GM18507 (cell line): ENCODE measurements at places on chromosomes 16 and 17.

DNA sequence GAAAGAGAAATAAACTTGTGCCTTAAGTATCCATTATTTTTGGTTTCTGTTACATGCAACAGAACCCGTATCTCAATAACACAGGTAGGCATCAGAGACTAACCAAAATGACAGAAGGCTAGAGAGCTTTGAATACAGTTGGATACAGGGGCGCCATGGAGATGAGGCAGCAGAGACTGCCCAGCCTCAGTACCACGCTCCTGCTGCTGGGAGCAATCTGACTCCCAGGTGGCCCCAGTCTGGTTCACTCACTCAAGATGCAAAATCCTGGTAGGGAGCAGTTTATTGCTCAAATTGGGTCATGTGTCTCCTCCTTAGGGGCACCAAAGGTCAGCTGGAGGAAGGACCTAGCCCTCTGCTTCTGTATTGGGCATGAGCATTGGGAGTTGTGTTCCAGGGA is 218.9 kb downstream of the USP22 start:
- DNase-seq, result no peak

DNA sequence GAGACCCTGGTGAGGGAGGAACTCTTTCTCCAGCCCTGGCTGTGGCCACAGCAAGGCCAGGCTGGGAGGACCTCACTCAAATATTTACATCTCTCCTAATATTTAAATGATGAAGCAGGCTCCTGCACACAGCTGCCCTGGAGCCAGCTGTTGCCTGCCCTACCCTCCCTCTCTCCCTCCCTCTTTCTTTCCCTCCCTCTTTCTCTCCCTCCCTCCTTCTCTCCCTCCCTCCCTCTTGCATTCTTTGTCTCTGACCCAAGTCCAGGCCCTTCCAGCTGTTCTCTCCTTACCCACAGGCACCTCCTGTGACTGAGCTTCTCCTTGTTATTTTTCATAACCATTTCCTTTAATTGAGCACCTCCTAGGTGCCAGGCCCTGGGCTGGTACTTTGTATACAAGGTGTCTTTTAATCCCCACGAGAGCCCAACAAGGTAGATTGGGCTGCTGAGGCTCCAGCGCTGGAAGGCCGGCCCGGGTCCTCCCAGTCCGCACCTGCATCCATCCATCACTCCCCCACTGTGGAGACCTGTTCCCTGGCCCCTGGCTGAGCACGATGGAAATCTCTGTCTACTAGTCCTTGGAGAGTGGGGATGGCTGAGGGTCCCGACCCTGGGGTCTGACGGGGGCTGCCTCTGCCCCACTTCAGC is 242.3 kb downstream of the SEC14L1 start:
- no peak for DNase-seq

DNA sequence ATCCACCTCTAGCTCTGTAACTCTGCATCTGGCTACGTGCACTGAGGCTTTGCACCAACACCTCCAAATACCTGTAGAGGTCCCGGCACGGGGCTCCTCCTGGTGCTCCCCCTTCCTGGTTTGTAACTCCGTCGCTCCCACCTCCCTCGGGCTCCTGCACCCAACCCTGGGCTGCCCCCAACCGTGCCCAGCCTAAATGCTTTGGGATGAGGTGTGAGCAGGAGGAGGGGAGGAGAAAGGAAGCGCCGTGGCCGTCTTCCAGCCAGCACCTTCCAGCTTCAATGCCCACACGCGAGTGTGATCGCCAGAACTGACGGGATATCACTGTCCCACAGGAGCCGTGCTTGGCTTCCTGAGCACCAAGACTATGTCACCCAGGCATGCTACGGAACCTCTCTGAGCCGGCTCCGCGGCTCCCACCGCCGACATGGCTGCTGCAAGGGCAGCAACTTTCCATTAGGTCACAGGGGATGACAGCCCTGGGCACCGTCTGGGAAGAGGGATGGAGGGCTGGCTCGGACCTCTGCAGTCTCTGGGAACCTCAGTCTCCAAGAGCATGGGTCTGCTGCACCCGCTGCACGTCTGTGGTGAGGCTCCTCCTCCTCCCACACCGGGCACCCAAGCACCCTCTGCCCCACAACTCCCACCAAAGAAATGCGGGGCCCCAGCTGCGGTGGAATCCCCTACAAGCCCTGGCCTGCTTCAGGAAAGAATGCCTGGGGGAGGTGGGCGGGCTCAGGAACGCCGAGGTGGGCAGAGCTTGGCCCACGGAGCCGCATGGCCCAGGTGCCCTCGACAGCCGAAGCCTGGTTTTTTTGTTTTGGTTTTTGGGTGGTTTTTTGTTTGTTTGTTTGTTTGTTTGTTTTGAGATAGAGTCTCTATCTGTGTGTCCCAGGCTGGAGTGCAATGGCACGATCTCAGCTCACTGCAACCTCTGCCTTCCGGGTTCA is 6.4 kb upstream of the SLC38A10 start:
- no peak for DNase-seq

GRCh38 chr16:2744711-2745110 is 7.7 kb upstream of the SRRM2 start:
- no peak for DNase-seq

DNA sequence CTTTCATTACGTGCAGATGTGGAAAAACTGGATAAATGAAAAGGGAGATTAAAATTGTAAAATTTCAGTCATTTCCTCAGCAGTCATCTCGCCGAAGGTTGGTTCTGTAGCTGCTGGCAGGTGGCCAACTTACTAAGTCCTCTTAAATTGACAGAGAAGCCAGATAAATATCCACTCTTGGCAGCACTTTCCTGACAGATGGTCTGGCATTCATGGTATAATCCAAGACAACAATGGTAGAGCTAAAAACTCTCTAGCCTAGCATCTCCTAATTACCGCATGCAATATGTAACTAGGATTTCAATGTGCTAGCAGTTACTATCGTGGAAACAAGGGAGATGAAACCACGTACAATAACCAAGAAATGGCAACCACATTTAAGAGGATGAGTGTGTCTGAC is 306.3 kb downstream of the CNTNAP4 start:
- DNase-seq, result no peak

DNA sequence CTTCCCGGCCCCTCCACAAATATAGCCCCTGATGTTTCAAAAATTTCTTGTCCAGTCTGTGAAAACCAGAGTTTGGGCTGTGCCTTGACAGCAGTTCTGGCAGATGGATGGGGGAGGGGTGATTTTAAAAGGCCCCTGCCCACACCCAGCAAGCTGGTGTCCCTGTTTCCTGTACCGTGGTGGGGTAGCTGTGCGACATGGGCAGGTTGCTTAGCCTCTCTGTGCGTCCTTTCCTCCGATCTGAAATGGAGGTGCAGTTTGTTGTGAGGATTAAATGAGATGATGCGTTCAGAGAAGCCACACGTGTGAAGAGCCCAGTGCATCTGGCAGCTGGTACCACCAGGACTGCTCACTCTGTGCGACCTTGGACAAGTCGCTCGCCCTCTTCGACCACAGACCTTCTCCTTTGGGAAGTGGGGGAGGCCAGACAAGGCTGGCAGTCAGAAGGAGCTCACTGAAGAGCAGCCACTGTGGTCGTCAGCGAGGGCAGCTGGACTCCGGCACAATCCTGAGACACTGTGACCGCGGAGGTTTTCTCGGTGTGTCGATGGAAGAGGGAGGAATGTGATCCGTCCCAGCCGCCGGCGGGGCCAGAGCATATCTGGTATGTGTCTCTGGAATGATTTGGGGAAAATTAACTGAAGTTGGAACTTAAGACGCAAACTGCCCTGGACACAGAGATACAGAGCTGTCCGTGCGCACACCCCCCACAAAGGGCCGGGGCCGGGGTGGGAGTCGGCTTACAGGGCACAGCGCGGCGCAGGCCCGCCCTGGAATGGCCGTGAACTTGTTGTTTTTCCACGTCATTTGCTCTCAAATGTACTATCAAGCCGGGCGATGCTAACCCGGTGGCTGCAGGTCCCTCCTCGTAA is 721 bp upstream of the WFIKKN2 start:
- DNase-seq, result no peak

DNA sequence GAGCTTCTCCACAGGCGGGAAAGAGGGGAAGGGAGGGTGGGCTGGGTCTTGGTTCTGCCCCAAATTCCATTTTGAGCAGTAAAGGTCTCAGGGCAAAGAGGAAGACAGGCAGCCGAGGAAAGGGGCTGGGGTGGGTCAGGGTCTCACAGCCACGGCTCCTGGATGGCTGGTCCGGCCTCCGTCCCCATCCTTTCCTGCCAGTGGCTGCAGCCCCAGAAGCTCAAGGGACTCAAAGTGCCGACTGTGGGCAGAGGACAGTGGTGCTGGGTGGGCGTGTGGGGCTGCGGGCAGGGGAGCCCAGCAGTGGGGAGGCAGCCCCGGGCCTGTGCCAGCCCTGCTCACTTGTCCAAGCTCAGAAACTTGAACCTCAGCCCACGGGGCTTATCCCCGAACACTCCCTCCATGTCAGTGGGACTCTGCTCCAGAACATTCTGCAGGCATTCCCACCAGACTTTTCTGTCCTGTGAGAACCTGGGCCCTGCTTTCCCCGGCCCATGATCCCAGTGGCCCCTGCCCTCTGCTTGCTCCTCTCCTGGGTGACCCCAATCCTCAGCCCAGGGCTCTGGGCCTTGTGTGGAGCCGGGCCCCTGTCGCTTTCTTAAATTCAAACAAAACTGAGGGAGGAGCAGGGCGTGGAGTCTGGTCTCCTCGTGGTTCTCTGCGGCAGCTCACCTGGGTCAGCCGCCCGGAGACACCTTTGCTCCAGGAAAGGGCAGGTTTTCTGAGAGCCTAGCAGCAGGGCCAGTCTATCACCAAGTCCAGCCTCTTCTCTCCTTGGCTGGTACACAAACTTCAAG is 117.8 kb upstream of the METRNL start:
- no peak for DNase-seq

- DNase-seq, result no peak
Measured at GRCh38 chr16:3021449-3022207, 1.5 kb downstream of the TNFRSF12A start.

- no peak for DNase-seq
Measured at GRCh38 chr16:11687601-11688519, 19.6 kb downstream of the SNN start.

- no peak for DNase-seq
Measured at GRCh38 chr17:79235808-79236207, 161.2 kb downstream of the ENGASE start.

GRCh38 chr17:12790249-12791106 is 1.2 kb downstream of the ARHGAP44 start:
- no peak for DNase-seq

- no peak for DNase-seq
Measured at GRCh38 chr17:57488856-57489255, 232.5 kb downstream of the MSI2 start.

- no peak for DNase-seq
Measured at GRCh38 chr17:80981062-80981902, 10.4 kb upstream of the CHMP6 start.

GRCh38 chr17:14715561-14715960 is 414.7 kb downstream of the HS3ST3B1 start:
- DNase-seq, result no peak

GRCh38 chr17:80909635-80910034 is 82.0 kb upstream of the CHMP6 start:
- no peak for DNase-seq

DNA sequence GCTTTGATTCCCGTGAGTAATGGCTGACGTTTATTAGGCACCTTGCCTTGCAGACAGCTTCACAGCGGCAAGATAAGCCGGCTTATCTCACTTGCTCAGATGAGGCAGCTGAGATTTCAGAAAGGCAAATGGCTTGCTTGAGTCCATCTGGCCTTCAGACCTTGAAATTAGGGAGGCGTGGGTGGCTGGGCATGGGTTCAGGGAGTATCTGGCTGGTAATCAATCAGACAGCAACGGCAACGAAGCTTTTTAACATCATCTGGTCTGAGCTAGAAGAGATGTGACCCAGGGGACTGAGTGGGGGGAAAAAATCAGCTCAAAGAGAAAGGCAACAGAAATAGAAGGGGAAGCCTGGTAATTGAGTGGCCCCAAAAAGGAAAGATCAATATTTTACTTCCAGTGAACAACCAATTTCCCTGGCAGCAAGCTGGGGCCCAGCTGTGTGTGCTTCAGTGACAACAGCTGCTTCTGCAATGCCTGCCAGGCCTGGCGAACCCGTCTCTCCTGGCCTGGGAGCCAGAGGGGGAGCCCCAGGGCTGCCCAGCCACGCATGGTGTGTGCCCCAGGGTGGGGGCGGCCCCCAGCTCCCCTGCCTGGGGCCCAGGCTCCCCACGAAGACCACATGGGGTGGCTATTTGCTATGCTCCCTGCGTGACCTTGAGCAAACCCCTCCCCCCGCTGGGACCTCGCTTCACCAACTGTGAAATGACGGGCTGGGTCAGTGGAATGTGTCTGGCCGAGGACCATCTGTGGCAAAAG is 34.0 kb downstream of the RAB11FIP4 start:
- DNase-seq, result no peak

DNA sequence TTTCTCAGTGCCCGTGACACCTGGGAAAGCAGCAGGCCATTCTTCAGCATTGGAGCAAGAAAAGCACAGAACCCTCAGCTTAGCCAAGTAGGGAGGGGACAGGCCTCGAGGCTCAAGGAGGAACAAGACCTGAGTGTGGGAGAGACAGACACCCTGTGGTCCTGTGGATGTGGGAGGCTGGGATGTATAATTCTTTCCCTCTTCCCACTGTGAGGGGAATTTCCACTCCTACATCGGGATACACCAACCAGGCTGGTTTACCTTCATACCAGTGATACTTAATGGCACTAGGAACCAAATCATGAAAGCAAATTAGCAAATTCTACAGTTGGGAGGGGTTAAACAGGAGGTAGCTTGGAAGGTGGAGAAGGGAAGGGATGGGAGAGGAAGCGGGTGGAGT is 41.7 kb downstream of the LYRM1 start:
- DNase-seq, result no peak

- no peak for DNase-seq
Measured at GRCh38 chr17:74211141-74211911, 2.0 kb upstream of the TTYH2 start.

DNA sequence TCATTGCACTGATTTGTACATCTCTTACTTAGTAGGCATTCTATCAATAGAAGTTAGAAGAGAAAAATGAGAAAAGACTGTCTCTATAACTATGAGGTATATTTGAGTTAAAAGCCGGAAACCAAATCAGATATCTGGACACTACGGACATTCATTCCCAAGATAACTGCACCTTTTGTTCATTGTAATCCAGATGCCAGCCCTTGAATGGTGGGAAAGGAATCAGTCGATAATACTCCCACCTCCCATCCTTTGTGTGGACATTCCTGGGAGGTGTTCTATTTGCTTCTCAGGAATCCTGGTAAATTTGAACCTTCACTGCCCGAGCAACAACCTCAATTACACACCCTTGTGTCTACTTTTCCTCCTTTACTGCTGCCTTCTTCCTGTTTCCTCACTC is 225.2 kb downstream of the CHD9NB start:
- no peak for DNase-seq

- DNase-seq, result no peak
Measured at GRCh38 chr16:81480606-81481206, 36.1 kb downstream of the CMIP start.
